Peyer's patch (tissue), 4 donors: ENCODE measurements at places on chromosomes 6 and 20. TPM values are rescaled to one million over a fixed set of nuclear protein-coding genes. Genes with fewer than 3 reads are reported as not detected.

GRCh38 chr20:45269056-45269455 lies 14.7 kb upstream of the SLPI start:
- no peak for DNase-seq

GRCh38 chr6:110557199-110557598 lies 80.8 kb upstream of the SLC22A16 start:
- DNase-seq, result no peak

GRCh38 chr6:142395768-142396231 lies 94.0 kb downstream of the ADGRG6 start:
- no peak for DNase-seq

- no peak for DNase-seq
Observed at GRCh38 chr20:53829255-53829723, 235.7 kb upstream of the ZNF217 start.

The PRND gene
- total RNA-seq, result not detected

DNA sequence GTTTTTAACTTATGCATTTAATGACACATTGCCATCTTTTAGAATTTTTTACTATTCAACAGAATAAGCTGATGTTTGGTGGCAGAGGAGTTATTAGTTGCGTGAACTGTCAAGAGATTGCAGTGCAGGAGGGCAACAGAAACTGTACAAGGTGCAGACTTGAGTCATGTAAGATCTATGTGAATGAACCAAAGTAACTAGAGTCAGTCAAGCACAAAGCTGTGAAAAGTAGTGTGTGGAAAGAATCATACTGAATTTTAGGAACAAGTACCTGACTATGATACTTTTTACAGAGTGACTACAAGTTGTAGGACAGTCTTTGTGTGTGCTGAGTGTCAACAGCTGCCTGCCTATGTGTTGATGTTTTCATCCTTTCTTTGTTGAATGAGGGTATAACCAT lies 2.7 kb upstream of the C6orf163 start:
- no peak for DNase-seq

DNA sequence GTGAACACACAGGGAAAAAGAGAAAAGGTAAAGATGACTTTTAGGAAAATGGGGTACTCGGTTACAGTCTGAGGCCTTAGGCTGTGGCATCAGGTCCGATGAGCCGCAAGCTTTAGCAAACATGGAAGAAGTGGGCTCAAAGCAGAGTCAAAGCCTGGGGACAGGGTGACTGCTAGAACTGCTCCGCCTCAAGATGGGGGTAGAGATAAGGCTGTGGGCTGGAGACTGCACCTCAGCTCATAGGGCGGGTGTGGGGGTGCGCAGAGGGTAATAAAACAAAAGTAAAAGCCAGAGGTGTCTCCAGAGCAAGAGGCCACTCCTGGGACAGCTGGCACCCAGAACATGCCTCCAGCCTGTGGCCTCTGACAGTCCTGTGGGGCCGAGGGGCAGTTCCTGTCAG lies 21.3 kb upstream of the SYNDIG1 start:
- DNase-seq, result no peak
